Nephron progenitor cell (in vitro differentiated cells): ENCODE measurements at places on chromosomes 3 and 15.

GRCh38 chr3:185846037-185846436 is 21.2 kb upstream of the IGF2BP2 start:
- no peak for DNase-seq

GRCh38 chr3:13004376-13004775 is 68.9 kb downstream of the IQSEC1 start:
- no peak for DNase-seq

- peak; percentile 5 for DNase-seq
These were observed 31.2 kb upstream of the DUT start for GRCh38 chr15:48300038-48300437.

DNA sequence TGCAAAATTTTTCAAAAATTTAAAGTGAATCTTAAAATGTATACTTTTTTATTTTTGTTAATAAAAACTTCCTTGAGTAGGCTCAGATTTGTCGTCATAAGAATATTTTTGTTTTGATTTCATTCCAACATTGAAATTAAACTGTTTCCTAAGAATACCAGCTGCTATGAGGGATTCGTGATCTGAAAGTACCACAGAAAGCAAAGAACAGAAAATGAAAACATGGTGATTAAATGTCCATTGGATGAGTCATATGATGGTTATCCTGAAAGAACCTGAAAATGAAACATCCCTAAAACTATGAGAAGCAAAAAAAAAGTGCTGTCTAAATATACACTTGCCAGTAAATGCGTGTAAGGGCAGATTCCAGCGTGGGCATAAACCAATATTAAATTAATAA is 143.8 kb downstream of the GMNC start:
- no peak for DNase-seq

DNA sequence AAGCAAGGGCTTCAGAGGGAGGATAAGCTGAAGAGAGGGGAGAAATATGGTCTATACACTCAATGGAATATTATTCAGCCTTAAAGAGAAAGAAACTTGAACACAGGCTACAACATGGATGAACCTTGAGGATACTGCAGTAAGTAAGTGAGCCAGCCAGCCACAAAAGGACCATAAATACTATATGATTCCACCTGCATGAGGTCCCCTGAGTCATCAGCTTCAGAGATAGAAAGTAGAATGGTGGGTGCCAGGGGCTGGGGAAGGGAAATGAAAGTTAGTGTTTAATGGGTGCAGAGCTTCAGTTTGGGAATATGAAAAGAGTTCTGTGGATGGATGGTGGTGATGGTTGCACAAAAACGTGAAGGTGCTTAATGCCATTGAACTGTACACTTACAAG is 68.4 kb upstream of the SEC13 start:
- no peak for DNase-seq

DNA sequence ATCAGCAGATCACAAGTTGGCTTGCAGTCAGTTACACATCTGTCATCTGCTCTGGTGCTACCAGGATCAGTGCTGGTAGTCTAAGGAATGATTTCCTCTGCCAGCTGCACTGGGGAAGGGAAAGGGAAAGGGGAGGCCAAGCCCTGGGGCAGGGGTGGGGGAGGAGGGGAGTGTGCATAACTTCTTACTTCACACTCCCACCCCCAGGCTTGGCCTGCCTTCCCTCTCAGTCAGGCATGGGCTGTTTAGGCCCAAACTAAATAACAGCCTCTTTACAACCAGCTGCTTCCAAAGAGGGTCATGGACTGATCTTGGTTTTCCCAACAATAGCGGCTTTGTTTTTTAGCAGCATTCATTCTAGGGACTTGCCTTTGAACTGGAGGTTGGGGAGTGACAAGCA is 86.1 kb upstream of the PSMD6 start:
- DNase-seq = peak; percentile 29

- DNase-seq = no peak
These were observed 283.2 kb upstream of the ROBO1 start for GRCh38 chr3:80050826-80051601.

DNA sequence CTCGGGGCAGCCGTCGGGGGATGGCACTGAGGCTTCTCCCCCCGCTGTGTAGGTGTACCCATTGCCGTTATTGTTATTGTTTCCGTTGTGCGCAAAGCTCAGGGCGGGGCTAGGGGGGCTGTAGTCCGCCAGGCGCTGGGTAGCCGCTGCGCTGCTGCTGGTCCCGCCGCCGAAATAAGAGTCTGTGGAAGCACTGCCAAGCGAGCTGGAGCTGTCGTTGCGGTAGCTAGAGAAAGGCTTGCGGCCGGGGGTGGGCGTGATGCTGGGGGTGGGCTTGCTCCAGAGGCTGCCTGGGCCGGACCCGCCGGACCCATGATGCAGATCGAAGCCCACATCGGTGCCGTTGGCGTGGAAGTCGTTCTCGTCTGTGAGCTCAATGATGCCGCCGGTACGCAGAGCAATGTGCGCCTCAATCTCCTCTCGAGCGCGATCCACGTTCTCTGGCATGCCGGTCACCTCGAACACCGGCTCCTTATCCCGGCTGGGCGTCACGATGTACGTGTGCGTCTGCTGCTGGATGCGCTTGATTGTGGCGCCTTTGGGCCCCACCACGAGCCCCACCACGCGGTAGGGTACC is 1.9 kb downstream of the MEX3B start:
- DNase-seq = peak; percentile 41

DNA sequence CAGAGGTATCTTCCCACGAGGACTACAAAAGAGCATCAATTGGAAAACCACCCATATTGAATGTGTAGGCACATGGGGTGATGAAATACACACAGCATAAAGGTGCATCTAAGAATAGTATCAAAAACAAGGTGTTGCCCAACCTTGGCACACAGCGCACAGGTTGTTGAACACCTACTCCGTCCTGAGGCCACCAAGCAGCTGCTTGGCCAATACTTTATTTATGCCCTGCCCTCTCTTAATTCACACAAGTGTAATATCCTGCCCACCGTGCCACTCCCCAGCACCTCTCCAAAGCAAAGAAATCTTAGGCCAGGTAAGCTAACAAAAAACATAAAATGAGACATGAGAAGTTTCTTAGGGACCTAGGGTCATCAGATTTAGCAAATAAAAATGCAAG is 31.2 kb downstream of the WWTR1 start:
- DNase-seq = no peak

DNA sequence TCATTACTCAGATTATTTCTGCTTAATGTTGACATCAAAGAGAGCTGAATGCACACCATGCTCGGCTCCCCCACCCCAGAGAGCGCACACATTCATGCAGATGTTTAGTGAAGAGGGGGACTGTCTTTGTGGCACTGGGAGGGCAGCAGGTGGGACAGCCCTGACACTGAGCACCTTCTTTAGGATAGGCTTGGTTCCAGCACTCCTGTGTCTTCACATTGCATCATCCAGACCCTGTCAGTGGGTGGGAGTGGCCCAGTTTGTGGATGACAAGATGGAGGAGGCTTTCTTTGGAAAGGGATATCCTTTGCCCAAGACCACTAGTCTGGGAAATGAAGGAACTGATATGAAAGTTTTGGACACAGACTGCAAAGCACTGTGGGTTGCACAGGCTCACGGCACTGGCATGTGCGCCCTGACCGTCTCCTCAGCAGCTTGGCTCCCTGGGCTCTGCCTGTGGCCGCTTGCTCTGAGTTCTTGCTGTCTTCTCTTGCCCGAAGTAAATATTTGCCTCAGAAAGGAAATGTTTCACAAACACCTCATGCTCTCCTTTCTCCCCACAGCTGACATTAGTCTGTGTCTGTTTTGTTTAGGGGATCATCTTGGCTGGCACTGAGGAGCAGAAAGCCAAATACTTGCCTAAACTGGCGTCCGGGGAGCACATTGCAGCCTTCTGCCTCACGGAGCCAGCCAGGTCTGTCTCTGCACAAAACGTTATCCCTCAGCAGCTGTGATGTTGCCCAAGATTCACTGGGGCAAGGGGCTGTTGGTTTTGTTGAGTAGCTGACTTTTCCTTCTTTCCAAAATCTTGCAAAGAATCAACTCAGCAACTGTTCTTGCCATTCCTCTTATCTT is 16.6 kb downstream of the ACAD9 start:
- DNase-seq = no peak

DNA sequence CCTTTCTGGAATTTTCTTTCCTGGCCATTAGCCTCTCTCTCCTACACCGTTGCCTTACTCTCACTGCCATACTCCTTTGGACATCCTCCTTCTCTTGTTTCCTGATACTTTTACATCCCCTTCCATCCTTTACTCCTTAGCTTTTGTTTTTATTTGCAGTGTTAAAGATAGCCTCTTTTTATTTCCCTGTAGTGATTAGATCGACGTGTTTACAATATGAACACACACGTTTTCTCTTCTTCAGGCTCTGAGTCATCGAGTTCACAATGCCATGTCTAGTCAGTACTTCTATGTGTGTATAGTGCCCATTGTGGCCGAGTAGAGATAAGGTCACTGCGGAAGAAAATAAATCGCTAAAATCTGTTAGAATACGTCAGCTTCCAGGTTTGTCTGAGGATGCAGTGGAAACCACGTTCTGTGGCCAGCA is 208.5 kb downstream of the LPP start:
- no peak for DNase-seq

DNA sequence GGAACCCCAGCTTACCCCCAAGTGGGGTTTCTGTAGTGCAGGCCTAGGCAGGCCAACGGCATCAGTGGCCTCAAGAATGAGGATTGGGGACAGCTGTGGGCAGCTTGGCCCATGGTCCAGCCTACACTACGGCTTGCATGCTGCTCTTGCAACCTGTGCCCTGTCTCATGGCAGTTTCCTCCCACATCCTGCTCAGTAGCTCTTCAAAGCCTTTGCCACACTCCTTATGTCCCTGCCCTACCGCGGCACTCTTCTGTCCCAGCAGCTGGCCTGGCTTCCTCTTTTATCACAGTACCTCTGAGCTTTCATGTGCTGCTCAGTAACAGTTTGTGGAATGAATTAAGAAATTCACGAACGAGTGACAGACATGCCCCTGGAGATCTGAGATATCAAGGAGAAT is 431.0 kb downstream of the EPHB1 start:
- DNase-seq = no peak

DNA sequence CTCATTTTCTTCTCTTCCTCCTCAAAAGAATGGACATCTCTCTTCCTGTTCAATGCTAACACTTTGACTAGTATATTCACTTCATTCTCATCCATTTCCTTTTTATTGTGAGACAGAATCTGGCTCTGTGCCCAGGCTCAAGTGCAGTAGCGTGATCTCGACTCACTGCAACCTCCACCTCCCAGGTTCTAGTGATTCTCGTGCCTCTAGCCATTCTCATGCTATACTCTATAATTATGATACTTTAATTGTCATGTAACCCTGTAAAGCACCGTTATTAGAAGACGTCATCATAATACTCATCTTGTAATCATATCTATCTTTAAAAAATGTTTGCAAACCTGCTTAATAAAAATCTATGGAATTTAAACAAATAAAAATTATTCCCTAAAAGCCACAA is 107.0 kb downstream of the SHOX2 start:
- no peak for DNase-seq

DNA sequence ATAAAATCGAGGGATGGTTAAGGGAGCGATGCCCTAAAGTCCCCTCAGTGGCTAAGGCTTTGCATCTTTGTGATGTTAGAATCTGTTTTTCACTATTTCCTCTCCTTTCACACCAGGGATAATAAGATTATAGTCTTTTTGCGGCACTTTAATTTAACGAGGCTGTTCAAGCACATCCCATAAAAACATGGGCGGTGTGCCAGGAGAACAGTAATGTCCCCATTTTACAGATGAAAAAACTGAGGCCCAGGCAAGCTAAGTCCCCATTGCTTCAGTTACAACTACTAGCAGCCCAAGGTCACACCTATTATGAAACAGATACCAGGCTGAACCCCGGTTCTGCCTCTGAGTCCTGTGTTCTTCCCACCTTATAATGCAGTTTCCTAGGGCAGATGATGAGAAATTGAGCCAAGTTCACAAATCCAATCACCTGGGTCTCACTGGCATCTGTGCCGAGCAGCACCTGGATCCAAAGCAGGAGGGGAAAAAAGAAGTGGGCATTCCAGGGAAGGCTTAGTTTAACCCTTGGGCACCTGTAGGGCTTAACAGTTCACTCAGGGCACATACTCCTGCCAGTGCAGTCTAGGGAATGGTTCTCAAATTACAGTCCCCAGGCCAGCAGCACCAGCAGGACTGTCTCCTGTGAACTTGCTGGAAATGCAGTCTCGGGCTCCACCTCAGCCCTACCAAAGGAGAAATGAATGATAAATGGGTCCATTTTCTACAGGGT is 169.3 kb downstream of the RAB11A start:
- DNase-seq = no peak

- no peak for DNase-seq
These were observed 1108.5 kb upstream of the EPHA6 start for GRCh38 chr3:95705786-95706418.

GRCh38 chr3:32959371-32959770 is 7.9 kb downstream of the CCR4 start:
- DNase-seq = peak; percentile 18

DNA sequence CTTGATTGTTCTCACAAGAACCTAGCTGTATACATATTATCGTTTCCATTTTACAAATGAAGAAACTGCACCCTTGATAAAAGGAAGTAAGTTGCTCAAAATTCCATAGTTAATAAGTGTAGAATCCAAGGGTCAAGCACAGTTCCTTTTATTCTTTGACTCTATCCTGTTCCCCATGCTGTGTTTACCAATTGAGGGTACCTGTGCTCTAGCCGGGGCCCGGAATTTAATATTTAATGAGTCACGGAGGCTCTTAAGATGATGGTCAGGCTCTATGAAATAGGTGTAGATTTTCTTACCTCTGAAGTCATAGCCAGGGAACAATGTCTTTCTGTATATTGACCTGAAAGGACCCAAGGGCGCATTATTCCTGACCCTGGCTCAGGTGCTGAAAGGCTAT is 65.2 kb downstream of the LPP start:
- DNase-seq = no peak

DNA sequence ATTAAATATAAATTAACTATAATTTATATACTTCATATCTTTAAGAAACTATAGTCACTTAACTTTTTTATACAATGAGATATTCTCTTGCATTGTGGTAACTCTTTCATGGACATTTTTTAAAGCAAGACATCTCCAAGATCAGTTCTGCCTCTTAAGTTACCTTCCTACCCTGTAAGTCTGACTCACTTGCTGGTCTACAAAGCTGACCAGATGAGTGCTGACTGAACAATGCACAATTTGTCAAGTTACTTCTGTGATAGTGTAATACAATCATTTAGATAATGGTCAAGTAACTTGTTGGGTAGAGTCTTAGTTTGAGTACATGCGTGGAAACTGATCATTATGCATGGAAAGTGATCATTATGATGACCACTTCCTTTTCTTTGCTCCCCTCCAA is 145.9 kb downstream of the MEIS2 start:
- no peak for DNase-seq

- no peak for DNase-seq
These were observed 400 bp downstream of the RAB43 start for GRCh38 chr3:129121016-129121791.

- peak; percentile 26 for DNase-seq
These were observed 45.9 kb downstream of the POLR2M start for GRCh38 chr15:57752436-57752835.
